ENCODE measurements at places on chromosomes 13 and 19.

DNA sequence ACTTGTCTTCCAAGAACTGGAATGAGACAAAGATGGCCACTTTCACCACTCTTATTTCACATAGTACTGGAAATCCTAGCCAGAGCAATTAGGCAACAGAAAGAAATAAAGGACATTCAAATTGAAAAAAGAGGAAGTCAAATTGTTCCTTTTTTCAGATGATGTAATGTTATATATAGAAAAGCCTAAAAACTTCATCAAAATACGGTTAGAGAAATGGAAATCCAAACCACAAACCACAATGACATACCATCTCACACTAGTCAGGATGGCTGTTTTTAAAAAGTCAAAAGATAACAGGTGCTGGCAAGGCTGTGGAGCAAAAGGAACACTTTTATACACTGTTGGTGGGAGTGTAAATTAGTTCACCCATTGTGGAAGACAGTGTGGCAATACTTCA is 113.3 kb upstream of the SPRY2 start:
- DNase-seq = no peak

DNA sequence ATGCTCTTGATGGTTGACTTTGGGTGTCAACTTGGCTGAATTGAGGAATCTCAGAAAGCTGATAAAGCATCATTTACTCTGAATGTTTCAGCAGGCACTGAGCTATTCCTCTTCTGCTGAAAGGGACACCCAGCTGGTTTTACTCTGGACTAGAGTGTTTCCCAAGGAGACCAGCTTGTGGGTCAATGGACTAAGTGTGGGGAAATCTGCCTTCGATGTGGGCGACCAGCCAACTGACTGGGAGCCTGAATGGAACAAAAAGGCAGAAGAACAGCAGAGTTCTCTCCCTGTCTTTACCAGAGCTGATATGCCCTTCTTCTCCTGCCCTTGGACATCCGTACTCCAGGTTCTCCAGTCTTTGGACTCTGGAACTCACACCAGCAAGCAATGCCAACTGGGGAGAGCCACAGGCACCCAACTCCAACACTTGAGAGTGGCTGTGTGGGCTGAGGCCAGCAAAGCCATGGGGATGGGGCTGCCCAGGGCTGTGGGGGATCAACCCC is 32.2 kb downstream of the MRPL57 start:
- no peak for DNase-seq

- no peak for DNase-seq
Measured at GRCh38 chr13:98844021-98844420, 91.5 kb upstream of the SLC15A1 start.

DNA sequence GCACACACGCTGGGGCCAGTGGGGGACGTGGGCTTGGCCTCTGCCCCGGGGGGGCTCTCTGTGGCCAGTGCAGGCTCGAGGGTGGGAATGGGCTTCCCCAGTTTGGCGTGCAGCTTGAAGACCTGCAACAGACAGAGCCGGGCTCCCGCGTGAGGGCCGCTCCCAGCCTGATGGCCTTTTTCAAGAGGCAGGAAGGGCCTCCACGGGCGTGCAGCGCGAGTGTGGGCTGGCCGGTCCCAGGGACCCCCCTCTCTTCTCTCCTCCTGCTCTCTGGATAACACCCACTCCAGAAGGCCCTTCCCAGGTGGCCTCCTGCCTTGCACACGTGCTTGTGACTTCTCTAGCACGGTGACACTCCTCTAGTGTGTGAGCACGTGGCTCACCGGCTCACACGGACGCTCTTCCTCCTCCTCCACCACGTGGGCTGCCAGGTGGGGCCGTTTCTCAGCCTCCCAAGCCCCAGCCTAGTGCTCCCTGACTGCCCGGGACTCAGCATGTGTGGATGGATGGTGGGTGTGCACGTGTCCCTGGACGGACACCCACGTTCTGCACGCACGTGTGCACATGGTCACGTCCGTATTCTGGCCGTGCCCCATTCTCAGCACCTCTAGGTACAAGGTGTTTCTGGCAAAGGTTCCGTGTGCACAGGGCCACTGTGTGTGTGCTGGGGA is 39.2 kb upstream of the MATK start:
- DNase-seq = no peak

DNA sequence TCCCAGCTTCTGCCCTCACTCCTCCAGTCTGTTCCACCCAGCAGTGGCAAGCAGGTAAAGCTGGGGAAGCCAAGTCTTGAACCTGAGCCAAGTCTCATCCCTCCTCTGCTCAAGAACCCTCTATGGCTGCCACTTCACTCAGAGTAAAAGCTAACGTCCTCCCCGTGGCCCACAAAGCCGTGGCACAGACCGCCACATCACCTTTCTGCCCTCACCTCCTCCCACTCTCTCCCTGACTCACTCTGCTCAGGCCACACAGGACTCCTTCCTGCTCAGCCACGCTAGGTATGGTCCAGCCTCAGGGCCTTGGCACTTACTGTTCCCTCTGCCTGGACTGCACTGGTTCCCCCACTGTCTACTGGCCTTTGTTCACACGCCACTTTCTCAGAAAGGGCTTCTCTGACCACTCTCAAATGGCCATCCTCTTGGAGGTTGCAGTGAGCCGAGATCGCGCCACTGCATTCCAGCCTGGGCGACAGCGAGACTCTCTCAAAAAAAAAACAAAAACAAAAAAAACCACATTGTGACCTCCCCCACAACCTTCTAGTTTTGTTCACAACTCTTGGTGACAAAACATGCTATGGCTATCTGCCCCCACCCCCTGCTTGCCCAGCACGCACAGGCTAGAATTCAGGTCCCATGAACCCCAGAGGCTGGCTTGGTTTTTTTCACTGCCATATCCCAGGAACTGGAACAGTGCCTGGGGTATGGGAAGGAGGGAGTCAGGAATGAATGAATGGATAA is 15.8 kb downstream of the NDUFB7 start:
- DNase-seq = no peak

DNA sequence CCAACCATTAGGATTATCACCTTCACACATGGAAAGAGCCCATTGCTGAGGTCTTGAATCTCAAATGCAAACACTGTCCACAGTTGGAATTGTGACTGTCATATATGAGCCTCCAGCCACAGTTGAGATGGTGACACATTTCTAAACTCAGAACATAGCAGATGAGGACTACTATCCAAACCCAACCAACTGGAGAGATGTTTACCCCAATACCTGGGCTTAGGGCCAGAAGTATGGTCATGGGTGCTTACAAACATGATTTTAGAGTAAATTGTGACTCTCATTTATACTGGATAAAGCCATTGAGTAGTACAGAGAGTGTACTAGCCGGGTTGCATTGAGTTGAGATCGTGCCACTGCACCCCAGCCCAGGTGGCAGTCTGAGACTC is 14.0 kb upstream of the ZNF681 start:
- no peak for DNase-seq

GRCh38 chr19:5341448-5341820 is 822 bp upstream of the PTPRS start:
- no peak for DNase-seq

- peak; percentile 96 for DNase-seq
Measured at GRCh38 chr19:45467456-45468158, at the start of gene FOSB. Gene FOSB (plus strand): TSS chr19:45467996. CDS start chr19:45468587, 591 bp downstream.

- no peak for DNase-seq
Measured at GRCh38 chr13:99022941-99023340, 45.1 kb upstream of the DOCK9 start.

DNA sequence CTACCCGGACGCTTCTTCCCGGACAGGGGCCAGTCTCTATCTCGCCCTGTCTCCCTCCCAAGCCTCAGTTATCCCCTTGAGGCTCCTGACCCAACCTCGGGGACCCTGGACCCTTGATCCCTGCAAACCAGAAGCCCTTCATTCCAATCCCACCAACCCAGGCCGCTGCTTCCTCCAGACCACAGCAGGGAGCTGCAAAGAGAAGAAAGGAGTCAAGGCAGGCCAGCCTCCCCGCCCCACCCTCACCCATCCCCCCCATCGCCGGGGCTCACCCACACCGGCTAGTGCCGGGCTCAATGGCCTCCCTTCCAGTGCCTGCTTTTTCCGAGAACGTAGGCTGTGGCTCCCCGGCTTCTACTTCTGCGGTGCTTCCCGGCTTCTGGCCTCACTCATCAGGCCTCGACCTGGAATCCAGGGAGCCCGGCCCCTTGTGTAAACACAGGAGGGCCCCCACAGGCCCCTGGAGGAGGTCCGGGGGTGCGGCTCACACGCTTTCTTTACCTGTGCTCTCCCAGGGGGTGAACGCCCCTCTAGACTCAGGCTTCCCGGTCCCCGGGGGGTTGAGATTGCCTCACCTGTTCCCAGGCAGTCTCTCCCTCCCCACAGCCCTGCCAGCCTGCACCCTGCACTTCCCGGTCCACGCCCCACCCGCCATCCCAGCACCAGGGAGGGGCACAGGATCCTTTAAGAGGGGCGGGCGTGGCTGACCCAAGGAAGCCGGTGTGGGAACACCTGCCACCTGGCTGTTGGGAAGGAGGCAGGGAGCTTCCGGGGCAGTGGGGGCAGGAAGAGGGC is at the start of gene FAM83E:
FAM83E (minus strand) TSS at position 641 of the 795 bp plus-strand sequence. CDS start 1,704 bp downstream, outside the sequence.
- no peak for DNase-seq

DNA sequence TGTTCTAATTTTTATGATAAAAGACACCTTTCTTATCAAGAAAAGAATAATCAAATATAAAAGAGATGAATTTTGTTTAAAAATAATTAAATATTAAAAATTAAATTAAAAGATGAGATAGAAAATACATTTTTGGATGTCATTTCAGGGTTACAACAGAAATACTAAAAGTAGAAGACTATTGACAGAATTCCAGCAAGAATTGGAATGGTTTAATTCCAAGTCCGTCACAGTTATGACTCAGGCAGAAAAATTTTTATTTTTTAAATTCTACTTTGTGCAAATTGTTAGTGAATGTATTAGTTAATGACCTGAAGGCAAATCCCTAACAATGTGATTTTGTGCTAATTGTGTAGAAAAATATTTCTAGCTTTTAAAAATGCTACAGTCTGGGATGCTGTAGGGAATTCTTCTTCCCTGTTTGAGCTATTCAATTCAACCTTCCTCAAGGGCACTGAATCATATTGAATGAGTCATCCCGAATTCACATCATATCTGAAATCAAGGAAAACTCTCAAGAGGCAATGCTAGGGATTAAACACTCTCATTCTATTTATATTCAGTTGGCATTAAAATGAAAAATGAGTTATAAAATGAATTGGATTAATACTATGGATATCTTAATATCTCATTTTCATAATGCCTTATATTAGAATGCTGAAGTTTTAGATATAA is 633.5 kb upstream of the ATXN8OS start:
- no peak for DNase-seq

DNA sequence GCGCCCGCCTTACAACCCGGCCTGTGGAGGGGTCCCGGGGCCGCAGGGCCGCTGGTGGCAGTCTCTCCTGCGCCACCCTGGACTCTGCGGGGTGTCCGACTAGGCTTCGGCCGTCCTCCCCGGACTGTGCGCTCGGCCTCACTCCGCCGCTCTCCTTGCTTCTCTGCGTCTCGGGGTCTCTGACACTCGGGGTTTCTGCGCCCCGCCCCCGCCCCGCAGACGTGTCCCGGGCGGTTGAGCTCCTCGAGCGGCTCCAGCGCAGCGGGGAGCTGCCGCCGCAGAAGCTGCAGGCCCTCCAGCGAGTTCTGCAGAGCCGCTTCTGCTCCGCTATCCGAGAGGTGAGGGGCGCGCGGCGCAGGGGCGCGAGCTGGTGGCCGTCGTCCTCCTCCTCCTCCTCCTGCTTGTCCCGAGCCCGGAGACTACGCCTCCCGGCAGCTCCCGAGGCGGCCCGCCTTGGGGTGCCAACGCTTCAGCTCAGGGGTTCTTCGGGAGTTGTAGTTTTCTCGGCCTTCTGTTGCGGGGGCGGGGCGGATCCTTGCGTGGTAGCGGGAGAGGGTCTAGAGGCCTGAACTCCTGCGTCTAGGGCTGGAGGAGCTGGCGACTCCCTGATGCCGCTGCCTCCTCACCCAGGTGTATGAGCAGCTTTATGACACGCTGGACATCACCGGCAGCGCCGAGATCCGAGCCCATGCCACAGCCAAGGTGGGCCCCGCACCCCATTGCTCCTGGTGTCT is 627 bp downstream of the LIN7B start:
- DNase-seq = peak; percentile 60

DNA sequence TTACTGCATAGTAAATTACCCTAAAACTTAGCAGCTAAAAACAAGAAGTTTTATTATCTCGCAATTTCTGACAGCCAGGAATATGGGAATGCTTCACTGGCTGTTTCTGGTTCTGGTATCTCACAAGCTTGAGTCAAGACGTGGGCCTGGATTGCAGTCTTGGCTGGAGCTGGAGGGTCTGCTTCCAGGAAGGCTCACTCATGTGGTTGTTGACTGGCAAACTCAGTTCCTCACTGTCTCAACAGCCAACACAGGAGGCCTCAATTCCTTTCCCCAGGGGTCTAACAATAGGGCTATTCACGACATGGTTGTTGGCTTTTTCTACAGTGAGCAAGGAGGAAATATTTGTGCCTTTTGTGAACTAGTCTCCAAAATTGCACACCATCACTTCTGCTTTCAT is 146.3 kb downstream of the GPC5 start:
- DNase-seq = no peak

- peak; percentile 63 for DNase-seq
Measured at GRCh38 chr19:56350416-56351045, 35.9 kb upstream of the ZSCAN5A start.

DNA sequence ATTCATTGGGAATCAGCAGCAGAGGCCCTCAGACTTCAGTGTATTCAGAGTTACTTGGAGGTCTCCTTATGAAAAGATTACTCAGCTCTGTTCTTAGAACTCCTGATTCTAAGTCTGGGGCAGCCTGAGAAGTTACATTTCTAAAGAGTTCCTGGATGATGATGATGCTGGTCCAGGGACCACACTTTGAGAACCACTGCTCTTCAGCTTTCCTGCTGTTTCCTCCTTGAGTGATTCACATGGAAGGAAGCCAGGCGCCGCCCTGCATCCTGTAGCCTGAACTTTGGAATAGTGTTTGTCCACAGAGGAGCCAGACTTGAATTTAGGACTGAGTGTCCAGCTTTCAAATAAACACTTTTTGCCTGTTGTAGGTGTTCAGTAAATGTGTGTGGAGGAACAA is 2.9 kb downstream of the CEBPG start:
- DNase-seq = no peak

GRCh38 chr19:58556622-58557220 is 1.7 kb downstream of the UBE2M start:
- DNase-seq = no peak

Data from activated CD4-positive, alpha-beta T cell treated with anti-CD3 and anti-CD28 coated beads, Interleukin-2, Interleukin-6, amounts not matched to agents 100 ng/mL and 50 ng/mL, durations not matched to agents 16 hours and 8 hours (primary cell).